ENCODE measurements at places on chromosomes 11 and 22.

- no peak for DNase-seq
Observed at GRCh38 chr11:57251491-57252104, 14.5 kb upstream of the APLNR start.

DNA sequence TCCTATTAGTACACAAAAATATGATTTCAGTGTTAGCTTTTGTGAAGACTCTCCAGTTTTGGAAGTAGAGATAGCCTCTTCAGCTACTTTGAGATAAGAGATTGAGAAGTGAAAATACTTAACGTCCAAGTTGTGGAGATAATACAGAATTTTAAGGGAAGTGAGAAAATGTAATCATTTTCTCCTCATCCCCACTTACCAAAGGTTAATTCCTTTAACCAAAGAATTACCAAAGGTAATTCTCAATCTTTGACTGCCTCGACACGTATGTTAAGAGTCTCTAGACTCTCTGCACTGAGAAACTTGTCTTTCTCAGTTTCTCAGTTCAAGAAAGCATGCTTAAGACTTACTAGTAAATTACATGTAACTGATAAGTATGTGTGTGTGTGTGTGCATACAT is 15.3 kb downstream of the C11orf54 start:
- DNase-seq = no peak

- DNase-seq = no peak
Observed at GRCh38 chr22:25764270-25765015, 22.5 kb downstream of the MYO18B start.

DNA sequence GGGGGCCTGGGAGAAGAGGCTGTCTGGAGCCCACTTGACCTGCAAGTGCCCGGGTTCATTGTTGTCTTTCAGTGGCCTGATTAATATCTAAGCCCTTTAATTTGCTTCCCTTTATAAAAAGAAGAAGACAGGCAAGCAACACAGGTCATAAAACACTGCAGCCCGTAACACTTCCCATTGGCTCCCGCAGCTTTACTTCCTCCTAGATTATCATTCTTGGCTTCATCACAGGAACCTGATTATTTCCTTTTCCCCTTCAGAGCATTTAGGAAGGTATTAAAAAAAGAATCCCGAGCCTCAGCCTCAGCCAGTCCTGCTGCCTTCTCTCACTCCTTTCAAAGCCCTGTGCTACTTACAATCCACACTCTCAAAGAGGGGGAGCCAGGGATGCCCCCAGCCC is 183.2 kb downstream of the GRIK4 start:
- DNase-seq = no peak

GRCh38 chr11:79896258-79896657 is 455.4 kb upstream of the TENM4 start:
- DNase-seq = no peak

GRCh38 chr11:114209904-114210303 is 86.3 kb upstream of the NNMT start:
- DNase-seq = no peak

DNA sequence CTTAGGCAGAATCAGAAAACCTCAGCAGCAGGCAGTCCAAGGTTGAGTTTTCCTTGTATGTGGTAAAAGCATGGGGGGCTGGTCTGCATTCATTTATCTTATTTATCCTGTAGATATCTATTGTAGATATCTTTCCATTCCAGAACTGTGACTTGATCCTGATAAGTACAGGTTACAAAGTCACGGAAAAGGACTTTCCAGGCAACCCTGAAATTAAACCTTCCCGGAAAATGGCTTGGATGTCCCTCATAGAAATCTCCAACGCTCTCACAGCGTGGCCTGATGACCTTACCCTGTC is 48.8 kb upstream of the MYO18B start:
- no peak for DNase-seq

Data from DND-41 (cell line).